GM19239 (cell line): ENCODE measurements at places on chromosomes 1 and 21.

DNA sequence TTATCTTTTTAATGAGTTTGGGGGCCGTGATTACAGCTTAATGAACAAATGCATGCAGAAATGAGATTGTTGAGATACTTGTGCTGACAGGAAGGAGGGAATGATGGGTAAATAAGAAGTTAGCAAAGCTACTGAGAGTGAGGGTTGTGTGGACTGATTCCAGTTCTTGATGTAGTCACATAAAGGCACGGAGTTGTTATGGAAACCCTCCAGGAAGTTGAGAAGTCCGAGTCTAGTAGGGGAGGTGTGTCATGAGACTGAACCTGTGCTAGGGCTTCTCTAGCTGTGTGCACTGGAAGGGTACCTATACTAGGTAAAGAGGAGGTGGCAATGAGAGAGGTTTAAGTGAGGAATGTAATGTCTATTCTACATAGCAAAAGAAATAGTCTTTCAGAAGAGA, 475.7 kb downstream of the USP25 start:
- DNase-seq = no peak

DNA sequence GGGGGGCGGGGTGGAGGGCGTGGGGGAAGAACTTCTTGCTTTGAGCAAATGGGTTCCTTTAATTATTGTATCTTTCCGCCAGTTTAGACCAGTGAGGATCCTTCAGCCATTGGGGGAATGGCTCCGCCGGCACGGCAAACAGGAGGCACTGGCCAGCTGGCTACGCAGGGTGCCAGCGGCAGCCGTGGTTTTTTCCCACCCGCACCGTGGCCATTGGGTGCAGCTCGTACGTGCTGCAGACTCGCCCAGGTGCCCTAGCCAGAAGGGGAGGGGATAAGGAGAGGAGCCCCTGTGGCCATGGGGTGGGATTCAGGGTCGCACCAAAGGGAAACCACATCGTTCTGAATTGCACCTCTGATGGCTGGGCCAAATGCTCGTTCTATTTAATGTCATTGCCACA, 65.6 kb downstream of the RGSL1 start:
- no peak for DNase-seq

DNA sequence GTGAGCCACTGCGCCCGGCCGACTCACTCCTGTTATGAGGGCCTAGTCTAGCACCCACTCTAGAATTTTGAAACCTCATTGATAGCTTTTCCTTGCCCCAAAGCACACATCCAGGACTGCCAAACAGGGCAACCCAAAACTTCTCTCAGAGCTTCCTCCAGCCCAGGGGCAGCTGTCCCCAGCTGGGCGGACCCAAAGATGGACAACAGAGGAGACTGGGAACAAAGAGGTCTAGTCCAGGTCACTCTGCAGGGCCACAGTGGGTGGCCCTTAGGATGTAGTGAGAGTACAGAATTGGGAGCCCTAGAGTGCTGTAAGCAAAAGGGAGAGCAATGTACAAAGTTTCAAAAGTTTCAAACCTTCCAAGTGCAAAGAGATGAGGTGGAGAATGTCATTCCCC, 1.2 kb downstream of the CD34 start:
- no peak for DNase-seq

- no peak for DNase-seq
Measured at GRCh38 chr1:68623700-68624099, 126.8 kb upstream of the DEPDC1 start.

DNA sequence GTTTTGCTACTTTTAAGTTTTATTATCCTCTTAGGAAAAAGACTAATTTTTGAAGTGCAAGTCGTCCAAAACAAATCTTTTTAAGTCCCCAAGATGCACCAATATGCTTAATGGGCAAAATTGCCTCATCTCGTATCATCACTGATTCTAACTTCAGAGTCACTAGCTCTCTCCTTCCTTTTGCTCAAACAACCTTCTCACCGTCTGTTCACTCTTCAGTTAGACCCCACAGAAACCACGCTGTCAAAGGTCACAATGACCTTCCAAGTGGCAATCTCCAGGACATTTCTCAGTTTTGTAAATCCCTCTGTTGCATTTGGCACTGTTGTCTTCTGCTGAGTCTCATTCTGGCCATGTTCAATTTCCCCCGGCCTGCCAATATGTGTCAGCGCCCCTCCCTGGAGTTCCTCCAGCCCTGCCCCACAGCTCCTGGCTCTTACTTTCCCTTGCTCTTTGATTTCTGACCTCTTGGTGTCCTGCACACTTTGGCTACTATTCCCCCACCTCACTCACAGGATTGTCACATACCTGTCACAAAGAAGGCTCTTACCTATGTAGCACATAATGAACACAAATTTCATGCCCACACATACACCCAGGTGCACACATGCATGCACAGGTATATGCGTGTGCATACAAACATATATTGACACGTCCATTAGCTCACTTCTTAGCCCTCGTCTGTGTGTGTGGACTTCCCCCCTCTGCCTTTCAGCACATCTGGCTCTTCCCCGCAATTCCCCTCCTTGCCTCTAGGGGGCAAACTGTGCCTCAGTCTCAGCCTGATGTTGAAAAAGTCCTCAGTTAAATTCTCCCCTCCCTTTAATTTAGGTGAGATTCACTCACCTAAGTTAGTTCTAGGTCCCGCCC, 354.0 kb upstream of the DUSP10 start:
- peak; percentile 52 for DNase-seq

DNA sequence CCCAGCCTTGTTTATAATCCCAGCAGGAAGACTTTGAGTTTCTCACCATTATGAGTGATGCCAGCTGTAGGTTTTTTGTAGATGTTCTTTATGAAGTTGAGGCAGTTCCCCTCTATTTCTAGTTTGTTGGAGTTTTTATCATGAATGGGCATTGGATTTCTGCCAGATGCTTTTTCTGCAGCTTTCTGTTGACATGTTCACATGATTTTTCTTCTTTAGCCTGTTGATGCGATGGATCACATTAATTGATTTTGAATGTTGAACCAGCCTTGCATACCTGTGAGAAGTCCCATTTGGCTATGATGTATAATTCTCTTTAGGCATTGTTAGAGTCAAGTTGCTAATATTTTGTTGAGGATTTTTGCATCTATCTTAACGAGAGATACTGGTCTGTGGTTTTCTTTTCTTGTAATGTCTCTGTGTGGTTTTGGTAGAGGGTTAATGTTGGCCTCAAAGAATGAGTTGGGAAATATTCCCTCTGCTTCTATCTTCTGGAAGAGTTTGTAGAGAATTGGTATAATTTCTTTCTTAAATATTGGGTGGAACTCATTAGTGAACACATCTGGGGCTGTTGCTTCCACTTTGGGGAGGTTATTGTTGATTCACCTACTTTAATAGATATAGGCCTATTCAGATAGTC, 33.2 kb downstream of the ZBTB40 start:
- no peak for DNase-seq

- DNase-seq = no peak
Measured at GRCh38 chr1:51073456-51073855, 28.6 kb upstream of the C1orf185 start.

- DNase-seq = no peak
Measured at GRCh38 chr1:199780948-199781670, 246.4 kb upstream of the NR5A2 start.

DNA sequence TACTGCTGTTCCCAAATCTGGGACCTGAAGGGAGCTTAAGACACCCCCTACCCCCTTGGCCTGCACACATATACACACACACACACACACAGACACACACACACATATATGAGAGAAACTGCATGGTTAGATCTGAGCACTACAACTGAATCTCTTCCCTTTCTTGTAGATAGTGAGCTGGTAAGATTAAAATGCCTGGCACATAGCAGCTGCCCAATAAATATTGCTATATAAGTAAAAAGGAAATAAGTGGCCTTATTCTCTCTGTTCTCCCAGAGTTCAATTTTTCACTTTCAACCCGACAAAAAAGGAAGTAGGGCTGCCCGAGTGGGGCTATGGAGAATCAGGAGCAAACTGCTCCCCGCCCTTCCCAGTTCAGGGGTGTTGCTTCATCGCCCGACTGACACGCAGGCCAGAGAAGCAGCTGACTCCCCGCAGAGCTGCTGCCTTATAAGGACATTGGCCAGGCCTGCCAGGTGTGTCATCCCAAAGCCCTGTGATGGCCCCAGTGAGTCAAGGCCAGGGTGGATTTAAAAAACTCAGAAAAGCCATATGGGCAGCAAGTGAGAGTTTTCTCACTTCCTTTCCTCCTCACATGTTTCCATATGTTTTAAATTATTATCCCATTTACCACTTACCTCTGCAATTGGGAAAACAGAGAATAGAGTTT, 106.5 kb upstream of the SLC44A3 start:
- DNase-seq = no peak

DNA sequence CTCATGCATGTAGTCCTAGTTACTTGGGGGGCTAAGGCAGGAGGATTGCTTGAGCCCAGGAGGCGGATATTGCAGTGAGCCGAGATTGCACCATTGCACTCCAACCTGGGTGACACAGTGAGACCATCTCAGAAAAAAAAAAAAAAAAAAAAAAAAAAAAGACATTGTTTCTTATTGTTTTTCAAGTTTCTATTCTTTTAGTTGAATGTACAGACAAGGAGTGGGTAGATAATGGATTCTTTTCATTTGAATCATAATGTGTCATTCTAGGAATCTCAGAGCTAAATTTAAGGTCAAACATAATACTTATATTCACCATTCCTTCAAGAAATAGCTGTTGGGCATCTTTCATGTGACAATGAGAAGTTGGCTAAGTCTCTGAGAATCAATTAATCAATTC, 157.0 kb upstream of the C21orf91 start:
- DNase-seq = no peak

DNA sequence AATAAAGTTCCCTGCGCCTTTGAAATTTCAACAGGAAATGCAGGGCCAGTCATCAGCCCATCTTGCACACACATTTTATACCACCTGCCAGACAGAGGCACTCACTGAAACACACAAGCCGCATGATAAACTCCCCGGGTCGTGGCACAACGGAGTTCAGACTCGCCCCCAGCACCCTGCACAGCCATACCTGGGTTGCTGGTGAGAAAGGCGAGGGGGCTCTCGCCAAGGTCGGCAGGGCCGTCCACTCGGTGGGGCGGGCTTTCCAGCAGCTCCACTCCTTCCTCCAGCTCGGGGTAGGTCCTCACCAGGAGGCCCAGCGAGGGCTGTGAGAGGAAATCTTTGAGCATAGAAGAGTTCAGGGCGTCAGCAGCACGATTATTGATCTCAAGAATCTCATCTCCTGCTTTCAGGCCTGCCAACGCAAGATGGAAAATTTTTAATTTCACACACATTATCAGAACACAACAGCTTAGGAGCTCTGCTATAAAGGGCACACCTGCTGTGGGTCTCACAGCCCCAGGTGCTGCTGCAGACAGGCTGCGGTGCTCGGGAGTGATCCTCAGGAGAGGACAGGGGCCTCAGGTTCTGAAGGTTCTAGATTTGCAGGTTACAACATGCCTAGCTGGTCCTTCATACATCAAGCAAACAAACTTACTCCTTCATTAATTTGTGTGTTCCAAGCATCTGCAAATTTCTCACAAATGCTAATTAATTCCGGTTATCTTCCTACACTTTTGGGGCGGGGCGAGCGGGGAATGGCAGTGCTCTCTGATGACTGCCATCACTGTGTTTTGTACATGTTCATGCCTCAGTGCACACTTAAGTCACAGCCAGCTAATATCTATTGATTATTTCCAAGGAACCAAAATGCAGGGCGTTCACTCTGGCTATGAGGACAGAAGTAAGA, 144.2 kb upstream of the KRTAP19-8 start:
- DNase-seq = no peak

- DNase-seq = no peak
Measured at GRCh38 chr1:145918992-145919939, 749 bp upstream of the PEX11B start.

DNA sequence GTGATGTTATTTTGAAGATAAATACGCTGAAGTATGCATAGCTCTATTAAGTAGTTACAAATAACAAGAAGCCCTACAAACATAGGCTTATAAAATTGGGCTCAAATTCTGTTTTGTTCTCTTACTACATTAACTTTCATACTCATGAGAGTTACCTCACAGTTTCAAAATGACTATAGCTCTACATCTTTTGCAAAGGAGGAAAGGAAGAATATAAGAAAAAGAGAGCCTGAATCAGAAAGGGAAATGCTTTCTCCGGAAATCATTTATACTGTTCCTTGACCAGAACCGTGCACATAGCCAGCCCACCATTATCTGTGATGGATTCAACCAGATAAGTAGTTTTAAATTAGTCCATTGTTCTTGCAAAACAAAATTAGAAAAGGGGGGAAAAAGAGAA, 1252.1 kb downstream of the NCAM2 start:
- no peak for DNase-seq

DNA sequence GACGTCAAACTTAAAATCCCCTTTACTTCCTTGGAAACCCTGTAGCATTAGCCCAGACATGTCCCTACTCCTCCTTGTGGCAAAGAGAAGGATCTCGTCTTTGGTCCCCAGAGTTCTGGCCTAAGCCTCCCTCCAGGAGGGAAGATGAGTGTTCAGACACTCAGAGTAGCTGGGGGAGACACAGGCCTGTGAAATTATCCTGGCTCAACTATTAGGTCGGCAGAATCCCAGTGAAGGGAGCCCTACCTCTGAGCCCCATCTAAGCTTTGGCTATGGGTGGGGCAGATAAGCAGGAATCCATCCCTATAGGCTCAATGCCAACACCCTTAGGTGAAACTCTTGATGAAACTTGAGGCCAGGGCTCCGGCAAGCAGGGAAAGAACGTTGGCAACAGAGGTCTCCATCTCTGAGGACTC, 1.7 kb upstream of the SFN start:
- no peak for DNase-seq

- no peak for DNase-seq
Measured at GRCh38 chr1:240293706-240294105, 202.0 kb downstream of the FMN2 start.

- DNase-seq = no peak
Measured at GRCh38 chr1:183074215-183074614, 51.0 kb downstream of the LAMC1 start.

GRCh38 chr1:36279110-36279788, 26.9 kb upstream of the SH3D21 start:
- DNase-seq = no peak

- no peak for DNase-seq
Measured at GRCh38 chr21:17602874-17603273, 9.8 kb downstream of the BTG3 start.

DNA sequence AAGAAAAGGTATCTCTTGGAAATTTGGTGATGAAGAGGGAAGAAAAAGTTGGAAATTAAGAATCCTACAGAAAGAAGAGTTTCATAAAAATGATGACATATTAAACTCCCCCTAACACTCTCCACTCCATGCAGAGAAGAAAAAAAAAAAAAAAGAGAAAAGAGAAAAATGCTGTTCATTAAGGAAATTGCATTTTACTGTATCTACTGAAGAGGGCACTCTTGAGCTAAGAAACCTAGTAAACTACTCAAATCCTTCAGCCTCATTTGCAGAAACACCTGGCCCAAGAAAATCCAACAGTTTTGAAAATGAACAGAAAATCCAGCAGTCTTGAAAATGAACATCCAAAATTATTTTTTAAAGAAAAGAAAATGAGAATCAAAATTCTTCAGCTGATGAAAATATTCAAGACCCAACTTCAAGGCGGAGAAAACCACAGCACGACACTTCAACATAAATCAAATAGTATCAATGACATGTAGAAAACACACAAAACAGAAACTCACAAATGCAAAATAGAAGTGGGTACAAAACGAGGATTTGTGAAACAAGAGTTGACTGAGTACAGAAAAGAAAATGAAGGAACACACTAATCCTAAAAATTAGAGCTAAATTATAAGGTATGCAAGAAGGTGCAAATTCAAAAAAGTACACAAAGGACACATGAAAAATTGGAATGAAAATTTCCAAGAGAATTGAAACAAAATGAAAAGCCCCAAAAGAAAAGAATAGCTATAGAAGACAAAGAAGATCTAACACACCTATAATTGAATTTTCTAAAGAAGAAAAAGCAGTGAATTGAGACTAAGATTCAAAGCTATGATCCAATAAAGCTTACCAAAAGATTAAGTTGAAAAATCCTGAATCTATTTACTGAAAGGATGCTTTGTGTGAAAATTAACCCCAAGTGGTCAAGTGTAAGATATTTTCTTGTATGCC, 73.2 kb upstream of the DNAJC6 start:
- DNase-seq = no peak
